Naive thymus-derived CD8-positive, alpha-beta T cell (primary cell): ENCODE measurements at places on chromosomes 1 and 21.
A peak's percentile ranks its signal among the peaks of the same experiment; 100 is the strongest.

GRCh38 chr1:155978325-155978972 is at the start of gene ARHGEF2:
Gene ARHGEF2 (minus strand): TSS chr1:155978547. CDS start chr1:155978427, 120 bp downstream.
- DNase-seq = peak; percentile 64

- DNase-seq = no peak
Measured at GRCh38 chr1:56216218-56216617, 363.1 kb downstream of the PLPP3 start.

DNA sequence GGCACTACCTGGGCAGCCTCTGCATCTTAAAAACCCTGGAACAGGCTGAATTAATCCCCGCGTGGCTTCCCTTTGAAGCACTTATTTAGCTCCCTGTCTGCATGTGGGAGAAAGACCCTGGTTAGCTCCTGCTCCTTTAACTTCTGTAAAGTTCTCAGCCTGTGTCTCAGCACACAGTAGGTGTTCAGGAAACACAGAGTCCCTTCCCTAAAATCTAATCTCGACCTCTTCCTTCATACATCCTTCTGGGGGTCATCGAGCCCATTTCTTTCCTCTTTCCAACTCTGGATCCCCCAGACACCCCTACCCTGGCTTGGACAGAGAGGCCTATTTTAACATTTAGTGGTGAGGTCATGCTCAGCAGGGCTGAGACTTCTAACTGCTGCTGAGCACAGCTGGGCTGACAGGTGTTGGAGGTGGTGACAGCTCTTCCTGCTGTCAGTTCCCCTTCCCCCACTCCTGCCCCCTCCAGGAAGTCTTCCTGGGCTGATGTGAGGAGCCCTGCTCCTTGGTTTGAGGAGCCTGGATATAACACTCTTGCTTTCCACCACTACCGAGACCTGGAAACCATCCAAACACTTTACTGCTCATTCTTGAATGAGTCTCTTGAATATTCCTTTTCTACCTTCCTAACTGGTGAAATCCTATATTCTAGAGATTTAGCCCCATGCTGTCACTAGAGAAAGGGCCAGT is 5.3 kb downstream of the E2F2 start:
- no peak for DNase-seq

GRCh38 chr1:186139115-186139514 is 235.9 kb downstream of the TPR start:
- DNase-seq = no peak

- no peak for DNase-seq
Measured at GRCh38 chr1:51415963-51416362, 85.6 kb upstream of the TTC39A start.

GRCh38 chr1:221437171-221437570 is 304.7 kb downstream of the DUSP10 start:
- no peak for DNase-seq

DNA sequence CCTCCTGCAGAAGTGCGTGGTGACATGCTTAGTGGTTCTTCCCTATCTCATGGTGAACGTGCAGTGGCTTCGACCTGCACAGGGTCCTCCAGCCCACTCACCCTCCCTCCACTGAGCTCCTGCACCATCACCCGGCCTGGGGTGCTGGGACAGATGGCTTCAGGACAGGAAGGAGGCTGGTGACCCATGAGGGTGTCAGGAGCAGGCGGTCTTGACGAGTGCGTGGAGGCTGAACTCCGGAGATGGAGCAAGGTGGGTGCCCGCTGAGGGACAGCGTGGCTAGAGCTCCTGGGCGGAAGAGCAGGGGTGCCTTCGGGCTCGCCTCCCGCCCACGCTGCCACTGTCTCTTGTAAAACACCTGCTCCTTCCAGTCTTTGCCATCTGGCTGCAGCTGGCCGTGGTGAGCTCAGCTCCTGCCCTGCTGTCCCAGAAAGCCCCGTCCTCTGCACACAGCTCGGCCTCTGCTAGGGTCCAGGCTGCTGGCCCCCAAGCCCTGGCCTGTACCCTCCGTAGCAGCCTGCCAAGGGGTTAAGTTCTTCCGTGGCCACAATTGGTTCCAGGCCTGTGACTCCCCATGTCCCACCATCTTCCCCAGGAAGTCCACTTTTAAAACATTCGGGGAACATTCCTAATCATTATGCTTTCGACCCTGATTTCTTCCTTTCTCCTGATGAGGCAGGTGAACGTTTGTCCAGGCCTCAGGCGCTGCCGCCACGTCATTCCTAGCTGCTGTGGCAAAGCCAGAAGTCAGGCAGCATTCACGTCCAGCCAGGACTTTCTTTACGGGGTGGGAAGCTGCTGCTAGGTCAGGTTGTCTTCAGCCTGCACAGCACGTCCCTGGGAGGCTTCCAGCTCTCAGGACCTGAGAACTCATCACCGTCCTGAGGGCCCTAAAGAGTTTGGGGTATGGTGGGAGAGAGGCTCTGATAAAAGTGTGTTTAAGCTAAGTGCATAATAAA is 8.1 kb downstream of the KRTAP10-1 start:
- DNase-seq = no peak

GRCh38 chr1:94678202-94678848 is 136.8 kb upstream of the F3 start:
- DNase-seq = no peak

GRCh38 chr1:59165353-59165752 is 131.5 kb upstream of the FGGY start:
- no peak for DNase-seq

- no peak for DNase-seq
Measured at GRCh38 chr1:157033357-157033876, 12.1 kb downstream of the ARHGEF11 start.
